ENCODE measurements at places on chromosomes 7 and 10. TPM values are rescaled to one million over a fixed set of nuclear protein-coding genes. Genes with fewer than 3 reads are reported as not detected.

The MMD2 gene
- total RNA-seq = not detected

The MACC1 gene
- not detected for total RNA-seq

The STAG3 gene
- total RNA-seq = 0.65 TPM

The PTER gene
- 0.91 TPM for total RNA-seq

The PRR15 gene
- total RNA-seq = 0.12 TPM

The LSM5 gene
- 51.1 TPM for total RNA-seq

The SSC4D gene
- total RNA-seq = 0.63 TPM

The CPVL gene
- not detected for total RNA-seq

The NPY4R gene
- not detected for total RNA-seq

The MYL10 gene
- not detected for total RNA-seq

The PPRC1 gene
- 47.7 TPM for total RNA-seq

The CCL24 gene
- total RNA-seq = not detected

The ACTL6B gene
- not detected for total RNA-seq

The KAT6B gene
- total RNA-seq = 23.0 TPM

The PAXIP1 gene
- 5.6 TPM for total RNA-seq

The VSIR gene
- 29.8 TPM for total RNA-seq

The ZFYVE27 gene
- total RNA-seq = 19.2 TPM

The CCDC146 gene
- 0.22 TPM for total RNA-seq

The PRDX3 gene
- total RNA-seq = 166 TPM

The PGAM2 gene
- total RNA-seq = not detected

The GPR146 gene
- 0.69 TPM for total RNA-seq

The SEMA3D gene
- 16.3 TPM for total RNA-seq

The TMEM225B gene
- total RNA-seq = 0.54 TPM

The SAP25 gene
- 0.69 TPM for total RNA-seq

The RSPH10B gene
- not detected for total RNA-seq

The SLC18A3 gene
- not detected for total RNA-seq

The GPNMB gene
- 19.1 TPM for total RNA-seq

The TCAF2 gene
- total RNA-seq = 1.7 TPM

The LRIT1 gene
- not detected for total RNA-seq

The C10orf67 gene
- total RNA-seq = 0.10 TPM

The SRRM3 gene
- total RNA-seq = not detected

The SLC26A3 gene
- total RNA-seq = not detected

The LEP gene
- not detected for total RNA-seq

The SLC16A9 gene
- not detected for total RNA-seq
